Left renal cortex interstitium (tissue), 4 donors: ENCODE measurements at places on chromosomes 7 and 10. TPM values are rescaled to one million over a fixed set of nuclear protein-coding genes. Genes with fewer than 3 reads are reported as not detected.

Gene GRM3
- 0.10 TPM for polyA plus RNA-seq

- DNase-seq = no peak
Measured at GRCh38 chr7:106420210-106420609, 135.4 kb upstream of the NAMPT start.

Gene GBX1
- polyA plus RNA-seq = 0.22 TPM

- DNase-seq = no peak
Measured at GRCh38 chr10:14822879-14823755, 14.7 kb downstream of the CDNF start.

GRCh38 chr7:919114-919442, 35.4 kb downstream of the ADAP1 start:
- no peak for DNase-seq

DNA sequence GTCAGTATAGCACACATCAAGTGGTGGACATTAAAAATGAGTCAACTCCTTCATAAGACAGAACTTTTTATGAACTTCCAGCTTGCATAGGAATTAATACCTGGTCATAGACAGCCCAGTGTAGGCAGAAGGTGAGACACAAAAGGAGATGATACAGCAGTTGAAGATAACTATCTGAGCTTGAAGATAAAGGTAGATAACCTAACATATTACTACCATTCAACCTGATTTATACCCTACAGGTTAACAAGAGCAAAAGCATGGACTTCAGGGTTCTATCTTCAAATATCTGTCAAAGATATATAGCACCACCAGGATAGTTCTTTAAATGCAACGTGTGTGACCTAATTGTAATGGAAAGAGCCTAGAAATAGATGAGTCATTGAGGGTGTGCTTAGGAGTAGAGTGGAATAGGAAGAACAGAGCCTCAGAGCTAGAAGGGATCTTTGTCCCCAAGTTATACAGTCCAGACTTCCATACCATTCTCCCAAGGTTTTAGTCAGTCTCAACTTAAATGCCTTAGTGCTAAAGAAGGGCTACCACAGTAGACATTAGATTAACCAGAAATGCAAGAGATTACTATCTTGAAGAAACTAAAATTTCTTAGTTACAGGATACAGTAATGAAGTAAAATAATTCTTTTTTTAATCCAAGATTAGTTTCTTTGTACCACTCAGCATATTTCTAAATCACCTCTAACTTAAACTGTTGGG, 9.2 kb downstream of the ZNF800 start:
- DNase-seq = no peak

Gene INMT
- 1.9 TPM for polyA plus RNA-seq

DNA sequence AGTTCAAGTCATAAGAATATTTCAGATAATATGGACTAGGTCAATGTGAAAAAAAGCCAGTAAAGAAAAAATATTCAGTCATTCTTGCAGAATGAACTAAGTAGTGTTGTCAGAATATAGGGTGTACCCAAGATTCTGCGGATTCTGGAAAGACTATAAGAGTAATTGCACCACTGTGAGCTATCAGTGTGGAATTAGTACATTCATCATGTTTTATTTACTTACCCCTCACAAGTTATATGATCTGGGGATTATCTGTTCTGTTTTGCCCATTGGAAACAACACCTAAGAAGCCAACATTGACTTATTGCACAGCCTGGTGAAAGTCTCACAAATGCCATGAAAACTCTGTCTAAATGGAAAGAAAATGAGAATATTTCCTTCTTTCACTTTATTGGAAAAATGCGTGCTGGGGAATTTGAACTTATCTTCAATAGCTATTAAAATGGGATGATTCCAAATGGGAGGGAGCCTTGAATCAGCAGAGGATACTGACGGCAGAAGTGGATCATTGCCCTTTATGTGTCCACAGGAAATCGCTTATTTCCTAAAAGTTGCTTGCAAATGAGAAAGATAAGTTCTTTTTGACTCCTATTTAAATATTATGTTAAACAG, 563.3 kb upstream of the POM121L12 start:
- no peak for DNase-seq
